C1 segment of cervical spinal cord (tissue), 14 donors: ENCODE measurements at places on chromosomes 11 and 22.

- no peak for DNase-seq
Observed at GRCh38 chr22:47006433-47006832, 244.0 kb downstream of the TBC1D22A start.

GRCh38 chr11:124895471-124895971 is 2.1 kb downstream of the ROBO4 start:
- DNase-seq, result no peak

- no peak for DNase-seq
Observed at GRCh38 chr22:47092896-47093311, 330.5 kb downstream of the TBC1D22A start.

DNA sequence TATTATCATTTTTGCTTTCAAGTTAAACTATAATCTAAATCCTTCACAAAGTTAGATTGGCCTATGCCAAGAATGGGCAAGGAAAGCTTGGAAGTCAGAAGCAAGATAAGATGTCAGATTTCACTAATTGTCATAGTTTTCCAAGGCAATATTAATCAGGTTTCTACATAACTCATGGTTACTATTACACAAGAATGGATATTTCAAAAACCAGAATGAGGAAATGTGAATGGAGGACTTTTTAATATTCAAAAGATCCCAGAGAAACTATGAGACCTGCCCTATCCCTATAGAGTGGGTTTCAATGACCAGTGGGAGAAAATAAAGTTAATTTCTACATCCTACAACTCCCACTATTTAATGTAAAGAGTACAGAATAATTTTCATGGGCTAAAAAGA is 203.2 kb downstream of the CASP12 start:
- DNase-seq, result no peak

GRCh38 chr11:72643547-72643946 is 30.7 kb downstream of the PDE2A start:
- DNase-seq, result no peak

GRCh38 chr11:15816260-15816871 is 540.0 kb downstream of the SOX6 start:
- DNase-seq, result no peak

GRCh38 chr22:44293034-44293433 is 19.7 kb downstream of the SHISAL1 start:
- DNase-seq, result no peak

- no peak for DNase-seq
Observed at GRCh38 chr11:103878646-103879045, 157.8 kb upstream of the DDI1 start.

DNA sequence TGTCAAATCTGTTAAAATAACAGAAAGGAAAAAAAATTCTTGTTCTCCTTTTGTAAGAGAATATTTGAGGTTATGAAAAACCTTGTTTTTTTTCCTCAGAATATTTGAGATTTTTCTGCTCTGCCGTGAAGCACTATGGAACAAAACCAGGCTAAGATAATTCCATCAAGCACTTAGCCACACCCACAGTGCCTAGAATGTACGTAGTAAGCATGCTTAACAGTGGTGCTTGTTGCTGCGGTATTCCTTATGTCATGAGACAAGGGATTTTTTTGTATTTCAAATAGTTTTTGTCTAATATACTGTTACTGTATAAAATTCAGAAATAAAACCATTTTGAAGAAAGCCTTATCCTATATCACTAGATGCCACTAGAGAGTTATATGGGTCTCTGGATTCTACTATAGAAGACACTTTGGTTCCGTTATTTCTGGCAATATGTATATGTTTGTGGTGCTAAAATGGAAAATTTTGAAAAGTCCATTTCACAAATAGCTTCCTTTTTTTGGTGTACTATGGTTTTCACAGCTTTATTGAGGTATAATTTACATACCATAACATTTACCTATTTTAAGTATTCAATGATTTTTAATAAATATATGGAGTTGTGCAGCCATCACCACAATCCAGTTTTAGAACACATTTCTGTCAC is 23.7 kb downstream of the PDHX start:
- no peak for DNase-seq
